ENCODE measurements at places on chromosomes 2 and 18.

DNA sequence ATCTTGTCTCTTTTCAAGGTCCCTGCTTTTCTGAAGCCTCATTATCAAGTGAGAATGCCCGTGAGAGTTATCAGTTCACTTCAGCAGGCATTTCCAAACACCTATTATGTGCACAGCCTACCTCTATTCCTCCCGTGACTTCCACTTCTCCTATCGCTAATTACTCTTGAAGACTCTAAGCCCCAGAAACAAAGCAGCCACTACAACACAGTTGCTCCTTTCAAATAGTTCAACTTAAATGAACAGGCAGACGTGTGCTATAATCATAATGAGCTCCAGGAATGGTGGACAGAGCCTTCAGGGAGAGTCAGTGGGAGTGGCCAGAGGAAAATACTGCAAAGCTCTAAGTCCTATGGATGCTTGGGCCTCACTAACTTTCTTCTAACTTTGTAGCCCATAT is 159.0 kb downstream of the RDH14 start:
- no peak overlapping the region for H3K4me3 ChIP-seq
- no peaks in the 10 kb centered on the region for H3K4me1 ChIP-seq
- no peaks in the 10 kb centered on the region for H3K36me3 ChIP-seq
- no peaks in the 10 kb centered on the region for H3K27me3 ChIP-seq

GRCh38 chr18:420661-421246 is 79.7 kb downstream of the COLEC12 start:
- H3K27ac ChIP-seq, result no peak overlapping the region
- no peak overlapping the region for H3K4me3 ChIP-seq
- no peaks in the 10 kb centered on the region for H3K36me3 ChIP-seq
- DNase-seq, result no peak

DNA sequence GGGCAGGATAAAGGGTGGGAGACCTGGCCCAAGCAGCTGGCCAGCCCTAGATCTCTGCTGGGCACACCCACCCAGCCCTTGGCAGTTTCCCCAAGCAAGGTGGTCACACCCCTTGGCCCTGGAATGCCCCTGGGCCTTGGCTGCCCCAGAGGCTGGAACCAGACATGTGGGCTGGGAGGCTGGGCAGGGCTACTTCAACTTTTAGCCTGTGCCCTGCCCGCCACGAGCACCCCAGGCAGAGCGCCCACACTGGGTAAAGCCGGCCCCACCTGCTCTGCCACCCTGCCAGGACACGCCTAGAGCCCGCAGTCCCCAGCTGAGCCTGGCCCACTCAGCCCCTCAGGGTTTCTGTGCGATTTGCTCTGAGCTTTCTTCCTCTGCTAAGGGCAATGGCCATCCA is 119.7 kb upstream of the SMAD2 start:
- no peak overlapping the region for H3K27ac ChIP-seq
- H3K4me3 ChIP-seq, result no peak overlapping the region
- no peaks in the 10 kb centered on the region for H3K4me1 ChIP-seq
- no peaks in the 10 kb centered on the region for H3K36me3 ChIP-seq

DNA sequence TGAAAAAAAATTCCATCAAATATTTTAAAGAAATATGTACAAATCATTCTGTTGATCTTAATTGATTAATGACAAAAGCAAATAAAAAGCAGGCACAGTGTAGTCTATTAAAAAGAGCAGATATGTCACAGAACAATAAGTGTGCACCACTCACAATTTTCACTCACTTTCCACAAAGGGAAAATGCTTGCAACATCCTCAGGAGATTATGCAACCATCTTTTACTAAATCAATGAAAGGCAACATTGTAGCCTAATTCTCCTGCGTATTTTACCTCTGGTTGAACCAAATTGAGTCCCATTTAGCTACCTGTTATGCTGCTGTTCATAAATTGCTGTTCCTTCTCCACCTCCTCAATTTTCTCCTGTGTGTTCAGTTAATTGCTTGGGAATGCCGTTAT is 1346.8 kb upstream of the PIK3C3 start:
- H3K36me3 ChIP-seq, result no peaks in the 10 kb centered on the region
- no peak overlapping the region for H3K4me3 ChIP-seq
- H3K27ac ChIP-seq, result no peak overlapping the region

DNA sequence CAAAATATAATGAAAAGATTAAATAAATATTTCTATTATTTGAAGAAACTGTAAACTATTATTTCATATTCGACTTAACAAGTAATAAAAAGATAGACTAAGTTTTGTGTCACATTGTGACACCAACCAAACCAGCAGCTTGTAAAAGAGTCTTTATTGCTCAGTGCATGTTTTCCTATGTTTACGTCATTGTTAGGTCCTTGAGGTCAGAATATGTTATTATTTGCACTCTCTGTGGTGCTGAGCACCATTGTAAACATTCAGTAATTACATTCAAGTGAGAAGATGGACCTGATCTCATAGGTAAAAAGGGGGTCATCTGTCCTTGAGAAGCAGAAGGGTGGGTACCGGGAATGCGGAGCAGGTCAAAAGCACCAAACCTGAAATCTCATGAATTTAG is 1999.1 kb upstream of the CELF4 start:
- no peaks in the 10 kb centered on the region for H3K36me3 ChIP-seq
- H3K4me3 ChIP-seq, result no peak overlapping the region
- no peak for DNase-seq
- no peaks in the 10 kb centered on the region for H3K4me1 ChIP-seq
- H3K27me3 ChIP-seq, result no peaks in the 10 kb centered on the region
- H3K27ac ChIP-seq, result no peak overlapping the region

DNA sequence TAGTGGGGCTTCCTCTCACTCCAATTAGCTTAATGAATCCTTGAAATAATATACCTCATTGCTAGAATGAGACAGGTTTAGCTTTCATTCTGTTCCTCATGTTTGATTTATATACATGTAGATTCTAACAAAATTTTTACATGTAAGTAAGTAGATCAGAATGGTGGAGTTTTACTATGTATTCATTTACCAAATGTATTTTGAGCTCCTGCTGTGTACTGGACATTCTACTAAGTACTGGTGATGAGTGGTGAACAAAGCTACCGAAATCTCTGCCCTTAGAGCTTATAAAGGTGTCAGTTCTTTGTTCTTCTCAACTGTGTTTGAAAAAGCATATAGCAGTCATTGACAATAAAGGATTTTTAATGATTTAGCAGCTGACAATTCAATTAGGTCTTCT is 19.7 kb downstream of the MTA3 start:
- peaks cover 20% of the 10 kb centered on the region for H3K36me3 ChIP-seq

- DNase-seq, result peak; percentile 49
- peaks cover 56% of the 10 kb centered on the region for H3K4me1 ChIP-seq
- peak overlapping the region; percentile 33 for H3K27ac ChIP-seq
- H3K36me3 ChIP-seq, result peaks cover 43% of the 10 kb centered on the region
- peak overlapping the region; percentile 74 for H3K4me3 ChIP-seq
- no peaks in the 10 kb centered on the region for H3K27me3 ChIP-seq
Observed at GRCh38 chr2:25822190-25823117, 55.8 kb downstream of the ASXL2 start.

- no peaks in the 10 kb centered on the region for H3K27me3 ChIP-seq
- DNase-seq, result no peak
- H3K36me3 ChIP-seq, result no peaks in the 10 kb centered on the region
- no peaks in the 10 kb centered on the region for H3K4me1 ChIP-seq
- no peak overlapping the region for H3K4me3 ChIP-seq
Observed at GRCh38 chr2:125591954-125592353, 1064.0 kb upstream of the GYPC start.

DNA sequence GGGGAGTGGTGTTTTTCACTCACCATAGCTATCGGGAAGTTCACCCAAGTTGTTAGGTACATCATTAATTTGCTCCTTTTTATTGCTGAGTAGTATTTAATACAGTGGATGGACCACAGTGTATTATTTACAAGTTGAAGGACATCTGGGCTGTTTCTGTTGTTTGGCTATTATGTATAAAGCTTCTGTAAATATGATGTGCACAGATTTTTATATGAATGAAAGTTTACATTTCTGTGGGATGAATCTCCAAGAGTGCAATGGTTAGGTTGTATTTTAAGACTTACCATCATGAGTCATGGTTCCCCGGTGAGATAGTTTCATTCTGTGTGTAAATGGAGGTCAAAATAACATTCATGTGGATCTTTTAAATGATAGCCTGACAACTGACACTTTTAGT is 337.4 kb downstream of the PTPRM start:
- no peak for DNase-seq
- no peaks in the 10 kb centered on the region for H3K27me3 ChIP-seq
- H3K27ac ChIP-seq, result no peak overlapping the region
- H3K36me3 ChIP-seq, result no peaks in the 10 kb centered on the region

- H3K4me3 ChIP-seq, result peak overlapping the region; percentile 67
- peaks cover 25% of the 10 kb centered on the region for H3K4me1 ChIP-seq
- H3K36me3 ChIP-seq, result no peaks in the 10 kb centered on the region
- H3K27ac ChIP-seq, result peak overlapping the region; percentile 72
- no peaks in the 10 kb centered on the region for H3K27me3 ChIP-seq
Observed at GRCh38 chr2:393711-394696, 106.1 kb upstream of the ALKAL2 start.

GRCh38 chr2:232876161-232876977 is 6.3 kb downstream of the SNORC start:
- H3K27me3 ChIP-seq, result peaks cover 7% of the 10 kb centered on the region
- peaks cover 2% of the 10 kb centered on the region for H3K4me1 ChIP-seq
- H3K27ac ChIP-seq, result no peak overlapping the region

DNA sequence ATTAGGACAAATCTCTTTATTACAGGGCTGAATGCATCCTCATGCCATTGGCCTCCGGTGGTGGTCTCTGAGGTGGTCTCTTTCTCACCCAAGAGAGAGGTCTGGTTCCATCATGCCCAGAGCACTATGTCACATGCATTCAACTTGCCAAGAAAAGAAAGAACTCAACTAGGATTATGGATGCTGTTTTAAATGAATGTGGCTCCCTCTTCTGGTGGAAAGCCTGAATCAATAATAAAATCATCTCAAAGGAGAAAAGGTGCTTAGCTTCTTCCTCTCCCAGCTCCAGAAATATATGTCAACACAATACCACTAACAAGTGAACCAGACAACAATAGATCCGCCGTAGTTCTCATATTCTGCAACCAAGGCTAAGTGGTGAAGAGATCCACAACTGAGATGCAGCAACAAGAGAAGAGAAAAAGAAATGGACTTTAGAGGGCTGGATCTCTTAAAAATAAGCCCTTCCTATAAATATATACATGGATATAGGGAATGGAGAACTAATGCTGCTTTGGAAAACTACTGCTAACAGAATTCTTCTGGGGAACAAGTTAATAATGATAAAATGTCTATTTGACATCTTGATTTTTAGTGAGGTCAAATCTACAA is 396.8 kb downstream of the NCKAP5 start:
- H3K4me3 ChIP-seq, result no peak overlapping the region
- no peaks in the 10 kb centered on the region for H3K4me1 ChIP-seq
- no peaks in the 10 kb centered on the region for H3K36me3 ChIP-seq
- H3K27me3 ChIP-seq, result no peaks in the 10 kb centered on the region

GRCh38 chr2:235080101-235080500 is 128.3 kb downstream of the SH3BP4 start:
- no peak overlapping the region for H3K4me3 ChIP-seq
- no peaks in the 10 kb centered on the region for H3K36me3 ChIP-seq
- H3K4me1 ChIP-seq, result no peaks in the 10 kb centered on the region
- DNase-seq, result no peak
- no peak overlapping the region for H3K27ac ChIP-seq

All from activated T-helper 2 cell treated with anti-CD3 and anti-CD28 coated beads, Interferon-gamma antibody, Interleukin-2, Interleukin-4, amounts not matched to agents 10 μg/mL and 5 μg/mL and 100 μg/mL, durations not matched to agents 14 hours and 24 hours and 36 hours (primary cell).